ENCODE measurements at places on chromosomes 2 and 18.

GRCh38 chr18:77395953-77396352, 146.3 kb downstream of the GALR1 start:
- DNase-seq: no peak

GRCh38 chr18:3448838-3449511, 997 bp upstream of the TGIF1 start:
- DNase-seq: peak; percentile 86

GRCh38 chr2:63982335-63982734, 36.9 kb downstream of the VPS54 start:
- DNase-seq: no peak

DNA sequence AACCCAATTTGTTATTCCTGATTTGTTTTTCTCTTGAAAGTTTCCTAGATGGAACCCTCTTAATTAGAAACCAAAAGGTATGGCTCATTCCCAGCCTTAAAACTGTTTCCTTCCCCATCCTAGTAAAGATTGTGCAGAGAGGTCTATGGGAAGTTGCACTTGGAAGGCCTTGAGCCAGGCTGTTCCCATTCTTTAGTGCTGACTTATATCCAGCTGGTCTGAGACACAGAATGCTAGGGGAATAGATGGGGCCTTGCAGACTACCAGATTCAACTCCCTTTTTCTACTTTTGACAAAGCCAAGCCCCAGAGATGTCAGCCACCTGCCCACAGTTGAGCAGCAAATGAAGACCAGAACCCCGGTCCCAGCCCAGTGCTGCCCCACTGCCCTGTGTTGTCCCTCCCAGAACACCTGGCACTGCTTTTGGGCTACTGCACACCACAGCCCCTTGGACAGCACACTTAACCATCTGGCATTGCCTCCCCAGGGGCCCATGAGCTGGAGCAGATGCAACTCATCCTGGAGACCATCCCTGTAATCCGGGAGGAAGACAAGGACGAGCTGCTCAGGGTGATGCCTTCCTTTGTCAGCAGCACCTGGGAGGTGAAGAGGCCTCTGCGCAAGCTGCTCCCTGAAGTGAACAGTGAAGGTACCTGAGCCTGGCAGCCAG, 98.2 kb downstream of the MRO start:
- DNase-seq: no peak

GRCh38 chr2:202566286-202566685, 68.5 kb upstream of the FAM117B start:
- no peak for DNase-seq

GRCh38 chr2:152183401-152184073, 8.0 kb upstream of the STAM2 start:
- DNase-seq: no peak

GRCh38 chr2:235894839-235895238, 273.3 kb downstream of the GBX2 start:
- DNase-seq: no peak

DNA sequence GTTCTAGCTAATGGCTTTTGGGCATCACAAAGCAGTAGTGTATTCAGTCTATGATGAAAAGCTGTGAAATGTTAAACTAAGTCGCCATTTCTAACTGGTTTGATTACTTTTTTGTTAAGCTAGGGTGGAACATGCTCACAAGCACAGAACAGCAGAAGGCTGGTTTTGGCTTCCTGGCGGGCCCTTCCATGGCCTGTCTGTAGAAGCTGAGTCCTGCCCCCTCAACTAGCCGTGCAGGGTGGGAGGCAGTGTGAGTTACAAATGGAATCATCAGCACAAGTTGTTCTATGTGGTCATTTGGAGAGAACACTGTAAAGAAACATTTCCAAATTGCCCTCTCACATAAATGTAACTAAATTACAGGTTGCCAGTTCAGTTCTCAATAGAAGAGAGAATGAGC, 290.8 kb downstream of the ALPK2 start:
- DNase-seq: no peak

DNA sequence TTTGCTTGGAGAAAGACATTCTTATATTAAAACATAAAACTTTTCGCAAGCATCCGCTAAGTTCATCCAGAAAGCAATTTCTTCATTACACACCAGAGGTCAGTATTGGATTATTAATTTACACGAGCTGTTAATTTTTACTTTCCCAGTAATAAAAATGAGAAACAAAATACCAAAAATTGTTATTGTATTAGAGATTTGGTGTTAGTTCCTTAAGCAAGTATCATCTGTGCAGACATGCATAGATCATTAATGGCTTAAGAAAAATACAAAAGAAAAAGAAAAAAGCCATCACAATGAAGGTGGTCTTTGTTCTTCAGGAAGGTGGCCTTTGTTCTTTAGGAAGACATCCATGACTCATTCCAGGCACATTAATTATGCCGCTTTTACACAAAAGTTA, 53.6 kb upstream of the HNMT start:
- DNase-seq: peak; percentile 7

- DNase-seq: no peak
Measured at GRCh38 chr2:129253461-129253812, 726.0 kb upstream of the RAB6C start.

GRCh38 chr2:171718720-171719119, 31.5 kb downstream of the DYNC1I2 start:
- no peak for DNase-seq

- DNase-seq: no peak
Measured at GRCh38 chr18:76894566-76895346, 72.4 kb downstream of the ZNF236 start.

DNA sequence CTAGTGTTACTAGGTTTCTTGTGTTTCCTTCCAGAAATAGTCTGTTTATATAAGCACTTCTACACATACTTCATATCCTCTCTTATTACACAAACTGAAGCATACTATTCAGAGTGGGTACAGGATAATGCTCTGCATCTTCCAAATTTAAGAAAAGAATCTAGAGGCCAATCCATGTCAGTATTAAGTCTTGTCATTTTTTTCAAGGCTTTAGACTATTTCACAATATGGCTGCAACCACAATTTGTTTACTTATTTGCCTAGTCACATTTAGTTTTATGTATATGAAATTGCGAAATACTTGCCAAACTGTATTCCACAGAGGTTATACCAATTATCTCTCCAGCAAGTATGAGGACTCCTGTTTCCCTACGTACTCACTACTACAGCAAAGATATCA, 27.9 kb downstream of the IWS1 start:
- no peak for DNase-seq

DNA sequence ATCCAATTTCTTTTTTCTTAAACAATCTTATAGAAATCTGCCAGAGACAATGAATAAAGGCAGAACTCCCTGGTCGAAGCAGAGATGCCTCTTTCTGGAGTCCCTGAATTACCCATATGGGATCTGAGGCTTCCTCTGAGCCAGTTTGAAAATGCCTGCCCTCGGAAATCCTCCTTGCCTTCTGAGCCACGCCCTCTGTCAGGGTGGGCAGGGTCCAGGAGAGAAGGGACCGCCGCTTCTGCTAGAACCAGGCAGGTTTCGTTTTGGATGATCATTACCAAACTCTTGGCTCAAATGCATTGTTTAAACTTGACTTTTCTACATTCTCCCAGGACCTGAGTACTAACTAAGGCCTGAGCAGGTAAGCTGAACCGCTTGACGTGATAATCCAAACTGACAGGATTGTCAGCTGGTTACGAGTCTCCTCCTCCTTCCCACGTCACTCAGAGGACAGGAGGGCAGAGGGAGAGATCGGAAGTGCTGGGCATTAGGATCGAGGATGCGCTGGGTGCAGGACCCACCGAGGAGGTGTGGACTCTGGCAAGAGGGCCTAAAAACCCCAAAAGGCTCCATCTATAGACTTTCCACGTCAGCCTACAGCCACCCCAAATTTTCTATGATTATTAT, 128.4 kb downstream of the KLHL29 start:
- no peak for DNase-seq
